ENCODE measurements at places on chromosomes 11 and 22.
A peak's percentile ranks its signal among the peaks of the same experiment; 100 is the strongest.

GRCh38 chr22:33569559-33569958 lies 350.7 kb downstream of the LARGE1 start:
- DNase-seq: no peak

DNA sequence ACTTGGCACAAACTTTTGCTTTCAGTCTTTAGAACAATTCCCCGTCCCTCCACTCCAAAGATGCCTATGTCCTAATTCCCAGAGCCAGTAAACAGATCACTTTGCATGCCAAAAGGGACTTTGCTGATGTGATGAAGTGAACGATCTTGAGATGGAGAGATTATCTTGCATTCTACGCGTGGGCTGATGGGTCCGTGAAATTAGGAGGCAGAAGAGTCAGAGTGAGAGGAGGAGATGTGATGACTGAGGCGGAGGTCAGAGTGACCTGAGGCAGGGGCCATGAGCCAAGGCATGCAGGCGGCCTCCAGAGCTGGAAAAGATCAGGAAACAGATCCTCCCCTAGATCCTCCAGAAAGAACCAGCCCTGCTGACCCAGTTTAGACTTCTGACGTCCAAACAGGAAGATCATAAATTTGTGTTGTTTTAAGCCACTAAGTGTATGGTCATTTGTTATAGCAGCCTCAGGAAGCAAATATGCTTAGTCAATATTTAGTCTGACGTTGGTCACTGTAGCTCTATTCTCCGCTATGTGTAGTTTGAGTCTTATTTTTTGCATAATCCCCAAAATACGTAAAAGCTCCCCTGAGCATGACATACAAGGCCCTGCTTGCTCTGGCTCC lies 76.0 kb upstream of the TIMP3 start:
- DNase-seq: no peak

DNA sequence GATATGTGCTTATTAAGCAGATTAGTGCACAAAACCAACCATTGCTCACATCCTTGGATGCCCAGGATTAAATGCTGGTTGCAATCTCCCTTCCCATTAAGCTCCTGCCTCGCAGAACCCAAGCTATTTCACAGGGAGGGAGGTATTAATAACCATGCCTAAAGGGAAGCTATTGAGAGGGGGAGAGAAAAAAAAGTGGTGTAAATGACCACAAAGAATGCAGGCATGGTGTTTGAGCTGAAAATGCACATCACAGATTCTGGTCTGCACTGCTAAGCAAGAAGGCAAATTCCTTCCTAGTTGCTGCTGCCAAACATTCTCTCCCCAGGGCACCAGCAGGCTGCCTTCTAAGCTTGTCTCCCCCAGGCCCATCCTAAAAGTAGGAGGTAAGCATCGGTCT lies 92.0 kb upstream of the ISX start:
- DNase-seq: peak; percentile 81

GRCh38 chr11:124878759-124879492 lies 13.7 kb downstream of the ROBO3 start:
- DNase-seq: no peak

GRCh38 chr11:131696690-131697089 lies 326.3 kb downstream of the NTM start:
- no peak for DNase-seq

- peak; percentile 81 for DNase-seq
Observed at GRCh38 chr22:39959640-39960447, at the start of gene TMA7B. Gene TMA7B (plus strand): TSS chr22:39960397. CDS start chr22:39964375, 3,978 bp downstream.

- peak; percentile 57 for DNase-seq
Observed at GRCh38 chr11:94183886-94184264, 55.2 kb downstream of the PANX1 start.

DNA sequence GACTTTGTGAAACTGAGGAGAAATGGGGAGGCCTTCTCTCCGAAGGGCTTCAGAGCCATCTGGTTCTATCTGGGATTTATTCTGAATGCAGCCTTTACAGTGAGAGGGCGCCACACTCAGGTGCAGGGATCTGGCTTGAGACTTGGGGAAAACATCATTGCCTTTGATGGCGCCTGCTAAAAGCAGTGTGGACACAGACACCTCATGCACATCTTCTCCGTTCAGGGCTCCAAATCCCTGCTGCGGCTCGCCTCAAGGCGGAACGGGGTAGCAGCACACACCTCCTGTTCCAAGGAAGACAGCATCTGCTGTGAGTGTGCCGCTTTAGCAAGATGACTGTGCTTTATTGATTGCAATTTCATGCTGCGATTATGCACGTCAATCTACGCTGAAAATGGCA lies 37.1 kb upstream of the OLFML1 start:
- DNase-seq: no peak

DNA sequence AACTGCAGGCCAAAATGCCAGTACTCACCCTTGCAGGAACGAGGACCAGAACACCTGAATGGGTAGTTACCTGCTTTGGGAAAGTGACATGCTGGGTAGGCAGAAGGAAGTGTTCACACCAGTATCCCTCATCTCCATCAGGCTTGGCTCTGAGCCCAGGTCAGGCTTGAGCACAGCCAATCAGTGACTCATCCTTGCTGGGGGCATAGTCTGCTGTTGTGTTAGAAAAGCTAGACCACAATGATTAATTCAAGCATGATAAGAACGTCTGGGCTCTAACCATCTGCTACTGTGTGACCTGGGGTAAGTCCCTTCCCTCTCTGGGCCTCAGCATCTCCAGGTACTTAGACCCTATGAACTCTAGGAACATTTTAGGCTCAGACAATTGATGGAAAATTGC lies 450.4 kb downstream of the MIAT start:
- peak; percentile 99 for DNase-seq

DNA sequence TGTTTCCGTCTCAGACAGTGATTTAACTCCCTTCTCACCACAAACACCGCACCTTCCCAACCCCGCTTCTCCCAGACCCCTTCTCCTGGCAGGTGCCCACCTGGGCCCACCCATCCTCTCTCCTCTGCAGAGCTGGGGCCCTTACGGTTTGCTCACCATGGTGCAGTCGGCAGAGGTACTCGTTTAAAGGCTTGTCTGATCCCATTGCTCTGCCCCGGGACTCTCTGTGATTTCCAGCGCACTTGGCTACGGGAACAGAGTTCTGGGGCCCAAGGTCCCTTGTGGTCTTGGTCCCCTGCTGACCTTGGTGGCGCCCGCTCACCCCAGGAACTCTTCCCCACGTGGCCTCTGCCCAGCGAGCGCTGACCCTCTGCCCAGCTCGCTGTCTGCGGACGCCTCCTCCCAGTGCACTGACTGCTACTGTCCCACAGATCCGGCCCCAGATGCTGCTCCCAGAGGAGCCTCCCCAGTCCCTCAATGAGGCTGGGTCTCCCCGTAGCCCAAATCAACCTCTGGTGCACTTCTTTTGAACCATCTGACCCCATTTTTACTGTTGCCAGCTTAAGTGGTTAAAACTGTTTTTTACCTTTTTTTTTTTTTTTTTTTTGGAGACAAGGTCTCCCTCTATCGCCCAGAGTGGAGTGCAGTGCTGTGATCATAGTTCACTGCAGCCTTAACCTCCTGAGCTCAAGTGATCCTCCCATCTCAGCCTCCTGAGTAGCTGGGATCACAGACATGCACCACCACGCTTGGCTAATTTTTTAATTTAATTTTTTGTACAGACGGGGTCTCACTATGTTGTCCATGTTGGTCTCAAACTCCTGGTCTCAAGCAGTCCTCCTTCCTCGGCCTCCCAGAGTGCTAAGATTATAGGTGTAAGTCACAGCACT lies 21.3 kb upstream of the CTSD start:
- no peak for DNase-seq

GRCh38 chr11:15801126-15801525 lies 555.2 kb downstream of the SOX6 start:
- DNase-seq: no peak

DNA sequence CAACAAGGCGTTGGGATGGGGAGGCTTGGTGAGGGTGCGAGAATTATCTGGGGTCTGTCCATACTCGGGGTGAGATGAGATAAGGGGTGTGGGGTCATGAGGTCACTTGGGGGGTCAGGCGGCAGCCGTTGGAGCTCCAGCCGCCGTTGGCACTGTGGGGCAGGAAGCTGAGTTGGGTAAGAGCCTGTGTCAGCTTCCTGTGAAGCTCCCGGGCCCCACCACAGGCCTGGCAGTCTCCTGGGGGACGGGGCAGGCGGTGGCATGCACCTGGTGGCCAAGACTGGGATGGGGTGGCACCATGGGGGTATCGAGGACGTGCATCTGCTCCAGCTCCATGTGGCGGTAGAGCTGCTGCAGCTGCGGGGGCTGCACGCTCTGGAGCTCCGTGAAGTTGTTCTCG lies 7.1 kb upstream of the MYBPC3 start:
- no peak for DNase-seq

GRCh38 chr11:62919898-62920640 lies 1.1 kb downstream of the CHRM1 start:
- DNase-seq: no peak

- DNase-seq: no peak
Observed at GRCh38 chr11:113876798-113877669, 1.7 kb upstream of the USP28 start.

DNA sequence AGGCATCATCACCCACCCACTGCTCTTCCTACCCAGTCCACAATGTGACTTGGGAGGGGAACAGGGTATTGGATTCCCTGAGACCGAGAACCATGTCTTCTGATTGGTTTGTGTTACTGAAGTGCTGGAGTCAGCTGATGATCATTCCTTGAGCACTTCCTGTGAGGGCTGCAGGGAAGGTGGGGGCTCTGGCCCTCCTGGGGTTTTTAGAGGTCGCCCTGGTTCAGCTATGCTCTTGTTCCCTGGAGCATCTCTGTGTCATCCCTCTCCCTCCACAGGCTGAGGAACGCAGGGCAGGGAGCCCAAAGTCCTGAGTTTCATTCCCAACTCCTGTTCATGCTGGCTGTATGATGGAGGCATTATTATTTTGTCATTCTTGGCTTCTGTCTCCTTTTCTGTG lies 6.7 kb downstream of the ZC3H7B start:
- DNase-seq: peak; percentile 73

DNA sequence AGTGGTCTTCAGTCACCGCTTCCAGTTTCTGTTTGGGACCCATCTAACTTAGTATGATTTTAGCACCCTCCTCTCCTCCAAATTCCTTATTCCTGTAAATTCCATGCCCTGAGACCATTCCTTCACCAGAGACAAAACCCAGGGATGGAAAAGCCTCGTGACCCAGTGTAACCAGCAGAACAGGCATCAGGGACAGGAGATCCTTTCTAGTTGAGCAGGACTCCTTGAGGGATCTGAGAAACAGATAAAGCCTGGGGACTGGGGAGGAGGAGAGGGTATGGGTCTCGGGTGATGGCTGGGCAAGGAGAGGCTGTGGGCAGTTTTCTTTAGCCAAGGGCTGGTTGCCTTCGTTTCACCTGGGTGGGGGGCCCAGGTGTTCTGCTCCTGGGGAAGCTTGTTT lies 40.9 kb downstream of the TEAD1 start:
- no peak for DNase-seq

DNA sequence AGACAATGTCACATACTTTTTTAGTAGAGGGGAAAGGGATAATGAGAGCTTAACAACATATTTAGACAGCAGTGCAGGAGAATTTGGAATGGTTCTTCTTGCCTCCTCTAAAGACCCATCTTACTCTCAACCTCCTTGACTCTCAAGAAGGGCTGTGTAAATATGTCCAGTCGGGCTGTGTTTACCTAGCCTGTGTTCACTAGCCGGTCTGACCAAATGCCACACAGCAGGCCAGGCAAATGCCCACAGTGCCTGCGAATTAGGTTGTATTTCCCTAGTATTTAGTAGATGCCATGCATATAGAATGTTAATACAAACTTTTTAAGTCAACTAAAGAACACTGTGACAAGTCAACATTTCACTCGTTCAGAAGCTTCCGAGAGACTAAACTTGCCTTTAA lies 51.4 kb upstream of the MTMR2 start:
- DNase-seq: no peak

DNA sequence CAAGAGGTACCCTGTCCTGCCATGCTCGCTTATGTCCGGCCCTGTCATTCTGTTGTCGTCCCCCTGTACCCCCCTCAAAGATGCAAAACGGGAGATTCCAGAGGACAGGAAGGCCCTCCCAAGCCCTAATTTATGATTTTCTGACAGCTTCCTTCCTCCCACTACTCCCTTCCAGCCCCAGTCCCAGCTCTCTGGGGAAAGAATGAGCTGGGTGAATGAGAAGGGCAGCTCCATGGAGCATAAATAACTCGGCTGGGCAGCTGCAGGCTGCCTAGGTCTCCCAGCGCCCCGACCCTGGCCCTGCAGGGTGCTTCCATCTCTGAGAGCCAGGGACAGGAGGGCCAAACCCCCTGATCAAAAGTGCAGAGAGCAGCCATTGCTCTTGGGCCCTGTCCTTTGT lies 3.9 kb upstream of the EMID1 start:
- no peak for DNase-seq

- no peak for DNase-seq
Observed at GRCh38 chr11:44759743-44760476, 33.1 kb downstream of the TSPAN18 start.

- no peak for DNase-seq
Observed at GRCh38 chr11:35675901-35676610, 13.5 kb downstream of the TRIM44 start.

- DNase-seq: peak; percentile 99
Observed at GRCh38 chr11:62881579-62882430, 1.1 kb downstream of the SLC3A2 start.

- peak; percentile 25 for DNase-seq
Observed at GRCh38 chr22:45804319-45804985, 132.8 kb downstream of the ATXN10 start.

GRCh38 chr11:63670096-63670432 lies 1.1 kb downstream of the ATL3 start:
- DNase-seq: no peak

DNA sequence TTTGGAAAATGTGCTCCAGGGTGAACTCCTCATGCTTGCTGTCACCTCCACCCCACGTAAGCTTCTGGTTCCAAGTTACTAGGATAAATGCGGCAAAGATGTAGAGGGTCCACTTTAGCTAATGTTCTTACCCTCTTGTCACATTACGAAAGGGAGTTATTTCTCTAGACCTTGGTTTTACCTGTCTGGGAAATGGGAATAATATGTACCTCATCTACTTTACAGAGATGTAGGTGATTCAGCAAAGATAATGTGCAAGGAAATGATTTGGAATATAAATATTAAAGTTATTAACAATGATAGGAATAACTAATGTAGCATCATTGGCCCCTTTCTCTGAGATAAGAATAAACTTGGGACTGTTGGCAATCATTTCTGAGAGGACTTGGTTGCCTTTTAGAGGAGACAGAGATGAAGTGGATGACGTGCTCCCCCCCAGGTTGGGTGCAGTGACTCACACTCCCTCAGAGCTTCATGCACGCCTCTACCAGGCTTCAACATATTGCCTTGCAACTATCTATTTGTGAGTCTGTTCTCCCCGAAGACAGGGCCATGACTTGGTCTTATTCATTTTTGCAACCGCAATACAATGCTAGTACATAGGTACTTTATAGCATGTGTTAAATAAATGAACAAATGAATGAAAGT lies 97.1 kb downstream of the ME3 start:
- peak; percentile 68 for DNase-seq

GRCh38 chr11:59866397-59866796 lies at the start of gene TCN1:
Gene TCN1 (minus strand): TSS chr11:59866487. CDS start chr11:59866470, 17 bp downstream.
- DNase-seq: no peak

DNA sequence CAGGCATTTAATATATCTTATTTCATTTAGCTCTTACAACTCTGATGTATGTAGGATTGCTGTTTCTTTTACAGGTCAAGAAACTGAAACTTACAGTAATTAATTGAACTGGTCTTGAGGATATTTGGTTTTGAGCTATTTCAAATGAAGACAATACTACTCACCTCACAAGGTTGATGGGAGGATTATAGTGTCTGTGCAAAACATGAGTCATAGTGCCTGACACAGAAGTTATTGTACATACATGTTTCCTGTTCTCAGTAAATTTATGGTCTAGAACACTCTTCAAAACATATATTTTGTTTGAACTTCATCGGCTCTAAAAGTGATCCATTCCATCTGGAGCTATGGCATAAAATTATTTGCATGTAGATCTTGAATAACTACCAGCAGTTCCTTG lies 61.9 kb downstream of the CECR2 start:
- DNase-seq: no peak

Data from fibroblast of skin of right biceps (primary cell).